T-helper 2 cell treated with Interferon-gamma antibody and Interleukin-4, amounts not matched to agents 5 μg/mL and 100 μg/mL, for 36 hours (primary cell): ENCODE measurements at places on chromosomes 7 and 10.

GRCh38 chr7:1382553-1383397 lies 76.5 kb downstream of the MICALL2 start:
- H3K4me3 ChIP-seq, result no peak overlapping the region
- no peaks in the 10 kb centered on the region for H3K36me3 ChIP-seq
- no peaks in the 10 kb centered on the region for H3K27me3 ChIP-seq
- no peak for DNase-seq

GRCh38 chr7:77308792-77309191 lies 107.4 kb downstream of the GSAP start:
- no peak for DNase-seq
- H3K4me3 ChIP-seq, result no peak overlapping the region
- H3K27ac ChIP-seq, result no peak overlapping the region
- no peaks in the 10 kb centered on the region for H3K27me3 ChIP-seq

GRCh38 chr10:34186745-34187144 lies 628.4 kb downstream of the PARD3 start:
- H3K36me3 ChIP-seq, result no peaks in the 10 kb centered on the region
- H3K27ac ChIP-seq, result no peak overlapping the region
- DNase-seq, result no peak

DNA sequence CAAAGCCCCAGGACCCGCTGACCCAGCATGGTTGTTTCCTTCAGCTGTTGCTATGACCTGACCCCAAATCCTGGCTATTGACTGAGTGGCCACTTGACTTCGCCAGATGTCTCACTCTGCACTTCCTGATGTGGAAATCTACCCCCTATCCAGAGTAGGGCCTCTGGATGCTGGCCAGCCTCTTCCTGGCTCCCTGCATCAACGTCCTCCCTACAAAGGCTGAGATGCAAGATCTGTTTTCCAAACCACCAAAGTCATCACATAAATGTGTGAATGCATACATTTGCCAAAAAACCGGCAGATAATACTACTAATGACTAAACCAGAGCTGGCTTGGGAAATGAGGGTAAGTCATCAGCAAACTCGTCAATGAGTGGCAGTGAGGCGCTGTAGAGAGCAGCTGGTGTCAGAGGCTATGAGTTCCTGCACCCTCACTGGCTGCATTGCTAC lies 70.4 kb downstream of the PYROXD2 start:
- DNase-seq, result no peak
- peaks cover 14% of the 10 kb centered on the region for H3K27me3 ChIP-seq
- no peaks in the 10 kb centered on the region for H3K36me3 ChIP-seq
- peaks cover 10% of the 10 kb centered on the region for H3K4me1 ChIP-seq
- no peak overlapping the region for H3K27ac ChIP-seq

GRCh38 chr7:51062222-51062987 lies 254.2 kb downstream of the COBL start:
- H3K36me3 ChIP-seq, result no peaks in the 10 kb centered on the region
- H3K4me3 ChIP-seq, result no peak overlapping the region
- DNase-seq, result no peak
- H3K27ac ChIP-seq, result no peak overlapping the region
- H3K27me3 ChIP-seq, result no peaks in the 10 kb centered on the region

GRCh38 chr7:84009782-84010181 lies 184.8 kb downstream of the SEMA3A start:
- H3K36me3 ChIP-seq, result no peaks in the 10 kb centered on the region
- no peak overlapping the region for H3K4me3 ChIP-seq
- H3K4me1 ChIP-seq, result no peaks in the 10 kb centered on the region
- H3K27me3 ChIP-seq, result no peaks in the 10 kb centered on the region
- no peak for DNase-seq
- no peak overlapping the region for H3K27ac ChIP-seq

DNA sequence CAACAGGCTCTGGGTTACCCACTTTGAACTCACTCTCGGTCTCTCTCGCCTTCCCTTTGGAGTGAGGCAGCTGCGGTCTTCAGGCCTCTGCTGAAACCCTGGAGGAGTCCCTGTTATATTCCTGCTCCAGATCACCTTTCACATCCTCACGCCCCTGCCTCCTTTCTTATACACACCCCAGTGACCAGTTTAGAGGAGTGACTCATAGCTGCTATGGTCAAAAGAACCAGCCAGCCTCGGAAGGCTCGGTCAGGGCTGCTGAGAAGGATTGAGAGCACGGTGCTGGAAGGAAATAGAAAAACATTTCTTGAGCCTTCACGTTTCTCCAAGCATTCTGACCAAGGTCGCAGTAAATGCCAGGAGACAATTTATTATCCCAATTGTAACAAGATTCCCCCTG lies 28.3 kb upstream of the SVOPL start:
- H3K27ac ChIP-seq, result no peak overlapping the region
- no peaks in the 10 kb centered on the region for H3K36me3 ChIP-seq
- peaks cover 3% of the 10 kb centered on the region for H3K27me3 ChIP-seq
- no peaks in the 10 kb centered on the region for H3K4me1 ChIP-seq

DNA sequence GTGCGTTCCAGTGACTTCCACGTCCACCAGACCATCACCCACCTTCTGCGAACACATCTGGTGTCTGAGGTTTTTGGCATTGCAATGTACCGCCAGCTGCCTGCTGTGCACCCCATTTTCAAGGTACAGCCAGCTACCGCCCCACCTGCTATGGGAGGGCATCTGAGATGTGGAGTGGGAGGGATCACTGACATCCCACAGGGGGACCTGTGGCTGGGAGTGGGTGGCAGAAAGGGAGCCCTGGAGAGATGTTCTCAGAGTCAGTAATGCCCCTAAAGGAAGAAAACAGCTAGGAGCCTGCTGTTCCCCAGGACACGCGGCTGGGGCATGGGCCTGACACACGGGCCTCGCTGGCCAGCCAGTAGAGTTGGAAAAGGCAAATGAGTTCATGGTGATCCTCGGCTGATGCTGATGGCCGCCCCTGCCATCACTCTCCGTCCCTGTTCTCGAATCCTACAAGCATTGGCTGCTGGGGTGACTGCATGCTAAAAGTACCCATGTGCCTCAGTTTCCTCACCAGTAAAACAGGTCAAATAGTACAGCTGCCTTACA lies 66.6 kb downstream of the ALOX5 start:
- H3K4me1 ChIP-seq, result peaks cover 5% of the 10 kb centered on the region
- no peak overlapping the region for H3K4me3 ChIP-seq
- H3K36me3 ChIP-seq, result no peaks in the 10 kb centered on the region
- H3K27me3 ChIP-seq, result peaks cover 4% of the 10 kb centered on the region
- DNase-seq, result no peak
- H3K27ac ChIP-seq, result no peak overlapping the region

DNA sequence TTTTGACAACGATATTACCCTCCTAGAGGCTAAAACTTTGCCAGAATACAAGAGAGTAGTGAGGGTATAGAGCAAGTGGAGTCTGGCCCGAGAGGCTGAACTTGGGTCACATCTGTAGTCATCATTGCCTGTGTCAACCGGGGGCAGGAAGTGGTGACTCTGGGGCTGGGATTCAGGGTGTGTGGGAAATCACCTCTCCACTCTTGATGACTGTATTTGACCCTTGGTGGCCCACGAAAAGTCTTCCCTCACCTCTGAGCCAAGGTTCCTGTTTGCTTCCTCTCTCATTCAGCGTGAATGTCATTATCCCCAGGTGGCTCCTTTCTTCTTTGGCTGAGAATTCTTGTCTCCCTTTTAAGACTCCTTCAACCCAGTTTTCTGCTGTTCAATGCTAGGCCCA lies 240.4 kb downstream of the ABCA13 start:
- H3K4me1 ChIP-seq, result peaks cover 2% of the 10 kb centered on the region
- H3K27me3 ChIP-seq, result no peaks in the 10 kb centered on the region
- no peaks in the 10 kb centered on the region for H3K36me3 ChIP-seq
- no peak overlapping the region for H3K4me3 ChIP-seq
- DNase-seq, result peak; percentile 15
- H3K27ac ChIP-seq, result no peak overlapping the region

- no peak overlapping the region for H3K27ac ChIP-seq
- H3K4me3 ChIP-seq, result no peak overlapping the region
- H3K36me3 ChIP-seq, result peaks cover 45% of the 10 kb centered on the region
- no peaks in the 10 kb centered on the region for H3K27me3 ChIP-seq
These were observed 81.7 kb downstream of the KMT2C start for GRCh38 chr7:152354061-152354460.

- no peak overlapping the region for H3K4me3 ChIP-seq
- H3K27me3 ChIP-seq, result peaks cover 3% of the 10 kb centered on the region
- H3K36me3 ChIP-seq, result no peaks in the 10 kb centered on the region
- H3K27ac ChIP-seq, result no peak overlapping the region
- no peak for DNase-seq
These were observed 481.2 kb downstream of the KCNMA1 start for GRCh38 chr10:77156406-77156879.

- H3K4me3 ChIP-seq, result no peak overlapping the region
- DNase-seq, result no peak
- no peak overlapping the region for H3K27ac ChIP-seq
These were observed 31.4 kb upstream of the ZNF862 start for GRCh38 chr7:149806726-149807125.

GRCh38 chr10:1498746-1499358 lies 238.5 kb downstream of the ADARB2 start:
- no peak overlapping the region for H3K4me3 ChIP-seq
- DNase-seq, result no peak
- no peaks in the 10 kb centered on the region for H3K36me3 ChIP-seq
- H3K4me1 ChIP-seq, result no peaks in the 10 kb centered on the region

GRCh38 chr7:158923928-158924511 lies 67.7 kb downstream of the DYNC2I1 start:
- H3K36me3 ChIP-seq, result peaks cover 50% of the 10 kb centered on the region
- H3K4me3 ChIP-seq, result no peak overlapping the region
- H3K27me3 ChIP-seq, result no peaks in the 10 kb centered on the region
- no peak for DNase-seq
- no peaks in the 10 kb centered on the region for H3K4me1 ChIP-seq
- H3K27ac ChIP-seq, result no peak overlapping the region

GRCh38 chr7:4017785-4018184 lies 664.3 kb upstream of the FOXK1 start:
- H3K27ac ChIP-seq, result no peak overlapping the region
- no peaks in the 10 kb centered on the region for H3K27me3 ChIP-seq
- no peaks in the 10 kb centered on the region for H3K36me3 ChIP-seq
- no peak overlapping the region for H3K4me3 ChIP-seq
- no peak for DNase-seq

- H3K27ac ChIP-seq, result no peak overlapping the region
- no peak overlapping the region for H3K4me3 ChIP-seq
- no peaks in the 10 kb centered on the region for H3K4me1 ChIP-seq
- no peak for DNase-seq
These were observed 136.0 kb downstream of the CUL2 start for GRCh38 chr10:34954142-34954541.

GRCh38 chr10:115572740-115573455 lies 479.7 kb downstream of the ATRNL1 start:
- no peak overlapping the region for H3K4me3 ChIP-seq
- H3K27me3 ChIP-seq, result no peaks in the 10 kb centered on the region
- no peak for DNase-seq
- H3K27ac ChIP-seq, result no peak overlapping the region
- no peaks in the 10 kb centered on the region for H3K36me3 ChIP-seq

GRCh38 chr10:132516771-132517725 lies 20.5 kb upstream of the INPP5A start:
- no peak overlapping the region for H3K4me3 ChIP-seq
- no peaks in the 10 kb centered on the region for H3K4me1 ChIP-seq
- H3K27me3 ChIP-seq, result no peaks in the 10 kb centered on the region
- H3K36me3 ChIP-seq, result no peaks in the 10 kb centered on the region

DNA sequence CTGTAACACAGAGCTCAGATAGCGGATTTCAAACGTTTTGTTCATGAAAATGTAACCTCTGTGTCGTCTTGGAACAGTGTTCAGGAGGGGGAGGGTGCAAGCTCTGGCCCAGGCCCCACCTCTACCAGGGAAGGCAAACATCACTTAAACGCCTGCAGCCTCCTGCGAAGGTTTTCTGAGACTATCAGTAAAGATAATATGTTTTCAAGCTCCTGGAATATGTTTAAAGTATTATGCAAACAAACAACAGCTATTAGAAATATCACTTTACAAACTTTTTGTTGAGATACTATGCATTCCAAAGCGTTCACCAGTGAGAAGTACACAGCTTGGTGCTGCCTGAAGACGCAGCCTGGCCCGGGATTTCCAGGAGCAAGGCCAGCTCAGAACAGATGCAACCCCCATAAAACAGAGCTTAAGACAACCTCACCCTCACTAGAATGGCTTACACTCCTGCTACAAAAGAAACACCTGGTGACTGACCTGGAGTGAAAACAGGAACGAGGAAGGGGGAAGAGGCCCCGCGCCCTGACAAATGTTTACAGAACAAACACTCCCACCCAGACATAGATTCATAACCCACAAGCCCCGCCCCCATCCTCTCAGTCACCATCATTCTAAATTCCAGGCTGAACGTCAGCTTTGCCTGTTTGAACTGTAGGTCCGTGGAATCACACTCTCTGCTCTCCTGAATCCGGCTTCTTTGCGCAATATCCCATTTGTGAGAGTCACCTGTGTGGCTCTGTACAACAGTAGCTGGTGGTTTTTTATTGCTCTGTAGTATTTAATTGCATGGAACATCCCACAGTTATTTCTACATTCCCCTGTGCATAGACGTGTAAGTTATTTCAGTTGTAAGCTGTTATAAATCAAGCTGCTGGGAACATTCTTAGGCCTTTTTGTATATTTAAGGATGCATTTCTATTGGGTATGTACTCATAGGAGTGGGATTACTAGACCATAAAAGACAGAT lies 155.0 kb downstream of the PTPRN2 start:
- no peak overlapping the region for H3K27ac ChIP-seq
- H3K4me1 ChIP-seq, result no peaks in the 10 kb centered on the region
- no peak for DNase-seq
- H3K4me3 ChIP-seq, result no peak overlapping the region
- no peaks in the 10 kb centered on the region for H3K36me3 ChIP-seq

DNA sequence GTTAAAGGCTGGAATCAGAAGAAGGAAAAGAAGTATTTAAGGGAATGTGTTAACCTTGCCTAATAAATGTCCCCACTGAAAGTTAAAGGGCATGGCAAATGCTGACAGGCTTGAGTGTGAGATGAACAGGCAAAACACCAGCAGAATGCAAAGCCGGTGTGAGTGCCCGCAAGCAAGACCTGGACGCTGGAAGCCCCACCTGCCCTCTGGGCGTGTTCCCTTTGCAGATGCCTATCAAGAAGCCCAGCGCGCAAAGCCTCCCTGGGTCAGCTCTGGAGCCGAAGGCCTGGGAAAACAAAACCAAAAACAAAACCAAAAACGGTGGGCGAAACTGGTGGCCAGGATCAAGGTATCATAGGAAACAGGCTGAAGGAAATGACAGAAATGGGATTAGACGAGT lies 200.3 kb downstream of the SFMBT2 start:
- H3K36me3 ChIP-seq, result peaks cover 52% of the 10 kb centered on the region
- no peak overlapping the region for H3K27ac ChIP-seq
- no peaks in the 10 kb centered on the region for H3K4me1 ChIP-seq

DNA sequence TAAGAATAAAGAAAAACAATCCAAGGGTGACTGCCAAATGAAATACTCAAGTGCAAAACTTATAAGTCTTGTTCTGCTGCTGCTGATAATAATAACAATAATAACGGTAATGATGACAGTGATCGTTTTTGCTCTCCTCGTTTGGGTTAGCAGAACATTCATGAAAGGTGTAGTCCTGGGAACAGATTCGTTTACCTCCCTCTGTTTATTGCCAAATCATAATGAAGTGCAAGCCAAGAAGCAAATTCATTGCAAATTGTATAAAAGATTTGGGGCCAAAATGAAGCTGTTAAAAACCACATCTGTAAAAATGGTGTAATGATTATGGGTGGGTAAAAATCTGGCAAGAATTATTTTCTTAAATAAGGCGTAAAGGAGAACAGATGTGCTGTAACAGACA lies 587.2 kb upstream of the MKI67 start:
- DNase-seq, result no peak
- H3K4me1 ChIP-seq, result no peaks in the 10 kb centered on the region
- H3K4me3 ChIP-seq, result no peak overlapping the region

GRCh38 chr7:33905389-33906032 lies at the start of gene BMPER:
BMPER (plus strand) TSS chr7:33905539; CDS start chr7:33905614, 75 bp downstream.
- no peak within 1 kb of the TSS for H3K27ac ChIP-seq
- peaks cover 1% of the 10 kb centered on the region for H3K4me1 ChIP-seq
- H3K4me3 ChIP-seq, result peak within 1 kb of the TSS; percentile 56
- no peaks in the 10 kb centered on the region for H3K36me3 ChIP-seq
- no peak for DNase-seq
